Gastrocnemius medialis (tissue), 4 donors: ENCODE measurements at places on chromosomes 3 and 15. TPM values are rescaled to one million over a fixed set of nuclear protein-coding genes. Genes with fewer than 3 reads are reported as not detected.

- H3K27ac ChIP-seq, result no peak overlapping the region
- H3K4me3 ChIP-seq, result no peak overlapping the region
- H3K36me3 ChIP-seq, result no peaks in the 10 kb centered on the region
- no peak for DNase-seq
- H3K27me3 ChIP-seq, result no peaks in the 10 kb centered on the region
Observed at GRCh38 chr3:22916933-22917332, 286.2 kb upstream of the UBE2E2 start.

DNA sequence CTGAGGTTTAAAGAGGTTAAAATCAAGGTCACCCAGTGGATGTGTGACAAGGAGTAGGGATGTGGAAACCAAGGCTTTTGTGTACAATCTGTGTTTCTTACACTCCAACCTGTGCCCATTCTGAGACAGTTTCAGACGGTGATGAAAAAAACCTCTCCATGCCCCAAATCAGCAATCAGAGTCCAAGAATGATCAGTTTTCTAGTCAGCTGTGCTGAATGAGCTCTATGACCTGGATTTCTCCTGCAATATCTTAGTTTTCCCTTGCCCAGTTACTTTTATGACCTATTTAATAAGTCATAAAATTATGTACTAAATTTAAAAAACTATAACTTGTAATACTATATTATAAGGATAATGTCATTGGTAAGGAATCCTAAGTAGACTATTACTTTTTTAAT is 37.5 kb upstream of the CBLB start:
- no peaks in the 10 kb centered on the region for H3K36me3 ChIP-seq
- H3K27ac ChIP-seq, result peak overlapping the region; percentile 52
- no peak overlapping the region for H3K4me3 ChIP-seq

GRCh38 chr3:43870844-43871626 is 180.3 kb downstream of the ABHD5 start:
- H3K36me3 ChIP-seq, result no peaks in the 10 kb centered on the region
- no peaks in the 10 kb centered on the region for H3K4me1 ChIP-seq
- no peak overlapping the region for H3K27ac ChIP-seq
- no peaks in the 10 kb centered on the region for H3K27me3 ChIP-seq

DNA sequence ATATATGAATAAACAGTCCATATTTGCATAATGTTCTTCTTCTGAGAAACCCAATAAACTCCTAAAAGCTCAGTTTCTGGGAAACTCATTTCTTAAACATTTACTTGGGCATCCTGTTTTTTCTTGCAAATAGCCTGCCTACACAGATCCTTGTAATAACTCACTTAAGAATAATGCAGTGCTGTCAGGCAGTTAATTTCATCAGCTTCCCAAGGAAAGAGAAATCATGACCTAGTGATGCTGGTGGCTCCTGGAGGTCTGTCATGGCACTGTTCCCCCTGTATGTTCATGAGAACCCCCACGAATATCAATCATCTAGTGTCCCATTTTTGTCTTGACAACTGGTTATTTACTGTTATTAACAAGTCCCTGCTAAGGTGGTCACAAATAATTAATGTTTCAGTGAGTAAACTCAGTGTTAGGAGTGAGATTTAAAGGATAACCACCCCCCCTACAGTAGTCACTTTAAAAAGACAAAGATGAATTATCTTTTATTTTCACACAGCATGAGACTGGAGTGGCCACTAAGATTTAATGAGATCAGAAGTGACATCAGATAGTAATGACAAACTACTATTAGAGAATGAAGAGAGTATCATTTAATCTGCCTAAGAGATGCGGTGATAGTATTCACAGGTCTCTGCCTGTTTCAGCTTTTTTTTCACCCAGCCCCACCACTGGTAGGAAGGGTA is 279.5 kb upstream of the NECTIN3 start:
- H3K4me1 ChIP-seq, result no peaks in the 10 kb centered on the region
- no peaks in the 10 kb centered on the region for H3K36me3 ChIP-seq
- DNase-seq, result no peak
- no peak overlapping the region for H3K27ac ChIP-seq
- no peak overlapping the region for H3K4me3 ChIP-seq
- H3K27me3 ChIP-seq, result no peaks in the 10 kb centered on the region

- H3K4me3 ChIP-seq, result no peak overlapping the region
- no peaks in the 10 kb centered on the region for H3K36me3 ChIP-seq
- no peak overlapping the region for H3K27ac ChIP-seq
- no peak for DNase-seq
- no peaks in the 10 kb centered on the region for H3K4me1 ChIP-seq
Observed at GRCh38 chr3:120280566-120280965, 4.5 kb downstream of the GPR156 start.

DNA sequence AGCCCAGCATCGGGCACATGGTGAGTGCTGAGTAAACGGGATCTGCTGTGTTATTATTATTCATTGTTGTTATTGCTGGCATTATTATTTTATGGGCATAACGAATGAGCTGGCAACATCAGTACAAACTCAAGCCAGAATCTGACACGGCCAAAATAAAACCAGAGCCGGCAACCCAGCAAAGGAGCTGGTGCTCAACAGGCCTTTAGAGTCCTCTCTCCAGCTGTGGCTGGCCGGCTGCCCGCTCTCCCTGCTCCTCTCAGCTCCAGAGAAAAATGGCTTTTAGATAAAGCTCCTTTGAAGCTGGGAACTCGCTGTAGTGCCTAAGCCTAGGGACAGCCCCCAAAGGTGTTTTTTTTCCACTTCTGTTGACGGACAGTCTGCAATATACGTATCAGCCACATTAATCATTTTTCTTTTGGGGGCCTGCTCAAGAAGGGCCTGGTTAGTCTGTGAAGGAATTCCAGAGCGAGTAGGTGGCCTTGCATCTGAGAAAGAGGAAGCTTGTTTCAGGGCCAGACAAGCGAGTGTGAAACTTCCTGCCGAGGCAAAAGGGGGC is 193.9 kb upstream of the UBE2E1 start:
- peaks cover 14% of the 10 kb centered on the region for H3K4me1 ChIP-seq
- no peaks in the 10 kb centered on the region for H3K27me3 ChIP-seq
- H3K27ac ChIP-seq, result peak overlapping the region; percentile 20
- peak overlapping the region; percentile 0 for H3K4me3 ChIP-seq

DNA sequence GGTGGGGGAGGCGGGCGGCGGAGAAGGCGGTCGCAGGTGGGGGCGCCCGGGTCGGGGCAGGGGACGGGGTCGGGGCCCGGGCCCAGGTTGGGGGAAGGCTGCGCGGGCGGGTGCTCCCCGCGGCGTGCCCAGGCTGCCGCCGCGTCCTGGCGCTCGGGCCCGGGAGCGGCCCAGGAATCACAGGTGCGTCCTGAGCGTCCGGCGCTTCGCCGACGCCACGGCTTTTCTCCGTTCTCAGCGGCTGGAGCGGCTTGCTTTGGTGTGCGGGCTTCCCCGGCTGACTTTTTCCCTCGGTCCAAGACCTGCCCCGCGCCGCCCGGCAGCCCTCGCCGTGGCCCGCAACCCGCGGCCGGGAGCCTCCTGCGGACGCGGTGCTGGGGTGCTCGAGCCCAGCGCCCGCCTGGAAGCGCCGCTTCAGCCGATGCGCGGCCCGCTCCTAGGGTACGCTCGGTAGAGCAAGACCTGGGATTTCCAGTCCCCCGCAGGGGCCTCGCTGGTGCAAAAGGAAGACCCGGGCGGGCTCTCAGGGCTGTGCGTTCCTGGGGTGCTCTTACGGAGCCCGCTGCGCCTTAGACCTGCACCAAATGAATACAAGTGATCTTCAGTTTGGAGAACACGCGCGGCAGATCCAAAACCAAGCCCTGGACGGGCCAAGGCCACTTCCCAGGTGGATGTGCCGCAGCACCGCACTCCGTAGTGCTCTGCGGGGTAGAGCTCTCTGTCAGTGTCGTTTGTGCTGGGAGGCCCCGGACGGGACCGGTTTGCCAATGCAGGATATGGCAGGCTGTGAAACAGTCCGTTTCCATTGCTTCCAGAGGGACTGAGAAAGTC is 639 bp downstream of the NIPA1 start:
- no peaks in the 10 kb centered on the region for H3K4me1 ChIP-seq
- peak overlapping the region; percentile 95 for H3K4me3 ChIP-seq
- H3K27ac ChIP-seq, result peak overlapping the region; percentile 88
- H3K27me3 ChIP-seq, result no peaks in the 10 kb centered on the region
- DNase-seq, result no peak
- H3K36me3 ChIP-seq, result no peaks in the 10 kb centered on the region

GRCh38 chr3:53806182-53807116 is 39.8 kb downstream of the CHDH start:
- H3K4me1 ChIP-seq, result no peaks in the 10 kb centered on the region
- no peak overlapping the region for H3K27ac ChIP-seq
- H3K27me3 ChIP-seq, result no peaks in the 10 kb centered on the region
- H3K4me3 ChIP-seq, result no peak overlapping the region
- no peaks in the 10 kb centered on the region for H3K36me3 ChIP-seq

DNA sequence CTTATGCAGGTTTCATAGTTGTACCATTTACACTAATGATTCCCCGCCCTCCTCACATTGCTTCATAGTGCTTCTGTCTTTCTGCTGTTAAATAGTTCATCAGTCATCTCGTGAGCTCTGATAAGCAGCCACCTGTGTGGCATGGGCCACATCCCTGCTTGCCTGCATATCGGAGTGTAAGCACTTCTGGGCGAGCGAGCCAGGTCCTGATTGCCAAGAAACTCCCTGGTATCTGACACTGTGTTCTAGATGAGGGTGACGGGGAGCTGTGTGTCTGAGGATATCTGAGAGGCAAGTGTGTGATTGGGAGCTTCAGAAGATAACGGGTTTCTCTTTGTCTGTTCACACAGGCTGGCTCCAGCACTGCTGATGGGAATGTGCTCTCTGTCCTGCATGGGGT is 130.6 kb downstream of the LRIG1 start:
- H3K27me3 ChIP-seq, result no peaks in the 10 kb centered on the region
- no peak overlapping the region for H3K27ac ChIP-seq
- no peaks in the 10 kb centered on the region for H3K36me3 ChIP-seq
- DNase-seq, result no peak
- H3K4me3 ChIP-seq, result no peak overlapping the region

DNA sequence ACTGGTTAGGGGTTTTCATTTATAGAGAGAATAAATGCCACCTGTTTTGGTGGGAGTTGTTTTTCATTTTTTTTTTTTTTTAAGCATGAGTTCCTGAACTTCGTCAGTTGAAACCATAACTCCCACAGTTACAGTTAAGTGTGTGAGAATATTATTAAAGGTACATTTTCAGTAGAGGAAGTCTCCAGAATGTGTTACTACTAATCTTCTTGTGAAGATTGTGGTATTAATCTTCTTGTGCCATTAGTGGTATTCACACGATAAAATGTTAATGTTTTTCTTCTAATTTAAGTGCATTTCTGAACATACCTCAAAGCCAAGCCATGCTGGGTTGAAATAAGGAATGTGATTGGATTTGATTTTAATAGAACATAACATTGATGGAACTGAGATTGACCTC is 437.9 kb upstream of the GOLIM4 start:
- H3K4me3 ChIP-seq, result no peak overlapping the region
- H3K27me3 ChIP-seq, result no peaks in the 10 kb centered on the region
- DNase-seq, result no peak
- no peak overlapping the region for H3K27ac ChIP-seq

- no peaks in the 10 kb centered on the region for H3K36me3 ChIP-seq
- H3K4me3 ChIP-seq, result no peak overlapping the region
- DNase-seq, result peak; percentile 55
- H3K27ac ChIP-seq, result no peak overlapping the region
Observed at GRCh38 chr15:73700041-73700842, 16.1 kb downstream of the CD276 start.

DNA sequence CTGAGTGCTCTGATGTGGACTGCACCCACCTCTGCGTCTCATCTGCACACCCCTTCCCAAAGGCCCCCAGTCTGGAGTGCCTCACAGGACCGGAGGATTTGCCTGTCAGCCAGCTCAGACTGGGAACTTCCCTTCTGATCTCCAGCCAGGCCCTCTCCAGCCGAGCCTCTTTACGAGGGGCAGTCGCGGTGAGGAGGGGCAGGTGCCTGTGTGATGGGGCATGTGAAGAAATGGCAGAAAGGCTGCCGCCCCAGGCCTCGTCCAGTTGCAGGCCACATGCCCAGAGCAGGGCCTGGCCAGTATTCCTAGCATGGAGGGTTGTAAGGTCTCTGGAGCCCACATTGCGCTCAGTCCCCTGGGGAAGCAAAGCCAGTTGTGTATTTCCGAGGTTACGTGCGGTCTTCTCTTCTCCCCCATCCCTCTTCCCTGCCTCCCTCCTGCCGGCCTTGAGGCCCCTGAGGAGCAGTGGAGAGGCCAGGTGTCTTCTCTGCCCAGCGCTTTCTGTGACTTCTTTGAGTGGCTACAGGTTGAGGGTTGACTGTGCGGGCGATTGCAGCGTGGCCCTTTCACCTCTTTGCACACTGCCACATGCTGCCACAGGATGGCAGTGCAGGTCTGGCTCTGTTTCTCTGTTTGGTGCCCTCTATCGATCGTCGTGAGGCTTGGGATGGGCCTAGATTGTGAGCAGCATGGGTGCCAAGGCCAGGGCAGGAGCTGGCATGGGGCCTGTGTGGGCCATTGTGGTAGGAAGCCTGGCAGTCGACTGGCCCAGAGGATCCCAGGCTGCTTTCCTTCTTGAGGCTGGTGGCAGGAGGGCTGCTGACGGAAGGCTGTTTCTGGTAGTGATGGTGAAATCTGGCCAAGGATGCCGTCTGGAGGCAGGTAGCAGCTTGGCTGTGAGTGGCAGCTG is 5.3 kb downstream of the CLK3 start:
- H3K27me3 ChIP-seq, result no peaks in the 10 kb centered on the region
- H3K4me1 ChIP-seq, result peaks cover 44% of the 10 kb centered on the region
- DNase-seq, result no peak
- H3K36me3 ChIP-seq, result peaks cover 67% of the 10 kb centered on the region
- H3K4me3 ChIP-seq, result no peak overlapping the region

DNA sequence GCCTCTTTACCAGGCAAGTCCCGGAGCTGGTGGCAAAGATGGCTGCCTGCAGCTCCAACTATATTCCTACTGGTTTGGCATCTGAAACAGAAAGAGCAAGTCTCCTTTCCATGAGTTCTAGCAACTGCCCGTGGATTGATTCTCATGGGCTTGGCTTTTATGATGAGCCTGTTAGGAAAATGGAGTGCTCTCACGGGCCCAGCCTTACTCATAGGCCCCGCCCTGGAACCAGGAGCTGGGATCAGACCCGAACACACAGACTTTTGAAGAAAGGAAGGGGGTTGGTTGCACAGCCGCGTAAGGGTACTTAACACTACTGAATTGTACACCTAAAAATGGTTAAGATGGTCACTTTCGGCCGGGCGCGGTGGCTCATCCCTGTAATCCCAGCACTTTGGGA is 2.9 kb downstream of the NRROS start:
- H3K27ac ChIP-seq, result no peak overlapping the region
- no peak for DNase-seq
- H3K4me3 ChIP-seq, result no peak overlapping the region
- peaks cover 14% of the 10 kb centered on the region for H3K27me3 ChIP-seq
- no peaks in the 10 kb centered on the region for H3K4me1 ChIP-seq

GRCh38 chr15:44656298-44656697 is 7.2 kb downstream of the SPG11 start:
- DNase-seq, result no peak
- H3K27me3 ChIP-seq, result no peaks in the 10 kb centered on the region

HIGD1A gene
- 123 TPM for total RNA-seq

HRG gene
- 1.1 TPM for total RNA-seq

SMCO1 gene
- 2.2 TPM for total RNA-seq

MYO5C gene
- total RNA-seq, result 3.2 TPM

ANKRD34C gene
- not detected for total RNA-seq

CSK gene
- 6.4 TPM for total RNA-seq

MUC20 gene
- total RNA-seq, result 7.0 TPM

PLA2G4B gene
- total RNA-seq, result 11.5 TPM

SLC24A5 gene
- total RNA-seq, result not detected

GCSAM gene
- not detected for total RNA-seq

CCDC9B gene
- 55.1 TPM for total RNA-seq
